Suppressor macrophage treated with lipopolysaccharide for 4 hours (primary cell): ENCODE measurements at places on chromosomes 12 and 14.

GRCh38 chr12:68538726-68539614 is 71.7 kb upstream of the RAP1B start:
- DNase-seq, result peak; percentile 86

DNA sequence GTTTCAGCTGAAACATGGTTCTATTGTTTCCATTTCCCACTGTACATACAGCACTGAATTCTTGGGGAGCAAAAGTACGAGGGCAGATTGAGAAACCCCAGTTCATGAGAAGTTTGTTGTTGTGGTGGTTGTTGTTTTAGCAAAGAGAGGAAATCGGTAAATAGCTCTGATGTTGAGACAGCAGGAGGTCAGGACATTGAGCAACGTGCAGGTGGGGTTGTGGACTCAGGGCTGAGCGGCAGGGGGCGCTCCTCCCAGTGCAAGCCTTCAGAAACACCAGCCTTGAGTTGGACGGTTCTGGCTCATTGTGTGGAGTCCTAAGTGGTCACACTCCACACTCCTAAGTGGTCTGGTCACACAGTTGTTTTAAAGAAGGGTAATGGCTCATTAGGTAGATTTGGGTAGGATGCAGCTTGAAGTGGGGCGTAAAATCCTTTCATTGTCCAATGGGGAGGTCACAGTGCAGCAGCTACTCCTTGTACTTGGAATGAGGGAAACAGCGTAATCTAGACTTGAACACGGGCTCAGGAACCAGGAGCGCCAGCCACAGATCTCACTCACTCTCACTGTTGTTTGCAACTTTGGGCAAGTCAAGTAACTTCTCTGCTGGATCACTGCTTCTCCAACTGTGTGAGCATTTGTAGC is 14.5 kb upstream of the PWP1 start:
- DNase-seq, result peak; percentile 36

DNA sequence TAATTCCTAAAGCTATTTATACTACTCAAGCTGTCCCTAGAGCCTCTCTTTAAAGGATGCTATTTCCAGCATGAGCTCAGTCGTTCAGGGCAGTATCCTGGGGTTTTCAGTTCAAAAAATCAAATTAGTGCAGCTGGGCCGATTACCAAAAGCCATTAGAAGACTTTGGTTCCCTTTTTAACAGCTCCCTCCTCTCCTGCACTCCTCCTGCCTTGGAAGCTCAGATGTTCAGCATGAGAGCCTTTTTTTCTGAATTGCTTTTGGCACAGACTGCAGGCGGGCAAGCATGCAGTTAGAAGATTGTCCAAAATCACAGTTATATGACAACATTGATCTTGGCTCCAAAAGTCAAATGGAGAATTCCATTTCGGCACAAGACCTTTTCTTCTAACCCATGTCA is 179.6 kb downstream of the SLC35F4 start:
- DNase-seq, result no peak

DNA sequence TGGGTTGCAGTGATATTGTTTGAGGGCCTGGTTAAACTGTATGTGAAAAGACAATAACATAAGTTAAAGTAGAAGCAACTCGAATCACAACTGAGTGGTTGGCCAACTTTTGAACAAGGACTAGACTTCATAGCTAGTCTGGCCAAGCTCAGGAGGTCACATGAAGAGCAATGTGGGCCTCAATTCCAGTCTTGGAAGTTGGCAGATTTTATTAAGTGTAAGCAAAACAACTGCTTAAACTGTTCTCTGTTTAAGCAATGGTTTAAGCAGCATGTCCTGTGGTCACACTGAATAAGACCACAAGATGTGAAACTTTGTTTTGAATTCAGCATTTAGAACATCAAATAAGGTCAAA is 100.4 kb downstream of the TMTC3 start:
- DNase-seq, result no peak
